ENCODE measurements at places on chromosomes 5 and 9.

DNA sequence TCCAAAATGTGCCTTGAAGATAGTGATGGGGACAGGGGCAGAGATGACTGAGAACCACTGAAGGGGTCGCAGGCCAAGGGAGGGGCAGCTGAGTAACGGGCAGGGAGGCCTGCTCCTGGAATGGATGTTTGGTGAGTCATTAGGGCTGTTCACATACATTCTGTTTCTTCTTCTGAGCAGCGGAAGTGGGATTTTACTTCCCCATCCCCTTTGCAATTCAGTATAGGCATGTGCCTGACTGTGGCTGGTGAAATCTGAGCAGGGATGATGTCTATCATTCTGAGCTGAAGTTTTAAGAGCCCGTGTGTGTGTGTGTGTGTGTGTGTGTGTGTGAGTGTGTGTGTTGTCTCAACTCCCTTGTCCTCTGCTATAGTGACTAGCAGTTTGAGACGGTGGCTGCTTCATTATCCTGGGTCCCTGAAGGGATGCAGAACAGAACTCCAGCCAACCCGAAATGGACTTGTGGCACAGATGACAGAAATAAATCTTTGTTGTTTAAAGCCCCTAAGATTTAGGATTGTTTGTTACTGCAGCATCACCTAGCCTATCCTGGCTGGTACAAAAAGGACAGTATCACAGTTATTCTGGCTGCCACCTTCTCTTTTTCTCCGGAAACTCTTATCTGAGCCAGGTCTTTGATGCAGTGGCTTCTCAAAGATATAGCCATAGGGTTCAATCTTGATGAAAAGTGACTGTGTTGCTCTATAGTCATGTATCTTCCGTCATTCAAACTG, 29.2 kb upstream of the TGFBI start:
- no peak for DNase-seq

DNA sequence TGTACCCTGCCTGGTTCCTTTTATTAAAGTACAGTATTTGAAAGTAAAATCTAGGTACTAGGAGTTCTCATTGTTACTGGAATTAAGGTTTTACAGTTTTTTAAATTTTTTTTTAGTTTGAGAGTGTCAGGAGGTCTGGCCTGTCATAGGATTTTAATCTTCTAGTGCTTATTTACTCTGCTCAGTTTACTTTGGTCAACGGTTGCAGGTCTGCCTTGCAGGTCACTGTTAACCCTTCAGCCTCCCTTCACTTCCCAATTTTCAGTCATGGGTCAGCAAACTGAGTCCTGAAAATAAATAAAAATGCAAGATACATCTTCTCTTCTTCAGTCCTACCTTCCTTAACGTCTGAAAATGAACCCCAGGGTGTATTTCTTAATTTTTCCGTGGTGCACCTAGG, 18.8 kb upstream of the PTBP3 start:
- no peak for DNase-seq

- no peak for DNase-seq
These were observed 11.6 kb downstream of the CEMIP2 start for GRCh38 chr9:71756753-71757152.

DNA sequence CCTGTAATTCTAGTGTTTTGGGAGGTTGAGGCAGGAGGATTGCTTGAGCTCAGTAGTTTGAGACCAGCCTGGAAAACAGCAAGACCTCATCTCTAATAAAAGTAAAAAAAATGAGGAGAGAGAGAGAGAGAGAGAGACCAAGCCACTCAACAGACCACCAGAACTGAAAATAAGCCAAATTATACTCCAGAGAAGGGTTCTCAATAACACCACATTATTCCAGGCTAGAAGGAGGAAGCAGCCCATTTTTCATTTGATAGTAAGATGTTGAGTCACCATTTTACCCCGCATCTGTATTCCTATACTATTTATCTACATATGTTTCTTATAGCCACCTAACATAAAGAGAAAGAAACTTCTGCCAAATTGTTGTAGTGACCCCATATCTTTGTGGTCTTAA, 134.8 kb downstream of the PCSK5 start:
- no peak for DNase-seq

- DNase-seq: no peak
These were observed 167.9 kb downstream of the HTR1A start for GRCh38 chr5:63794296-63794695.

Measured in CD4-positive, alpha-beta T cell treated with Interleukin-12 subunit alpha and Interleukin-12 subunit beta, for 1 hour (primary cell).